ENCODE measurements at places on chromosomes 1 and 21. TPM values are rescaled to one million over a fixed set of nuclear protein-coding genes. Genes with fewer than 3 reads are reported as not detected.

Gene CYP4A11
- polyA plus RNA-seq = 0.05 TPM

Gene VWA5B1
- 0.05 TPM for polyA plus RNA-seq

Gene HLX
- polyA plus RNA-seq = 6.5 TPM

Gene FCMR
- 59.0 TPM for polyA plus RNA-seq

DNA sequence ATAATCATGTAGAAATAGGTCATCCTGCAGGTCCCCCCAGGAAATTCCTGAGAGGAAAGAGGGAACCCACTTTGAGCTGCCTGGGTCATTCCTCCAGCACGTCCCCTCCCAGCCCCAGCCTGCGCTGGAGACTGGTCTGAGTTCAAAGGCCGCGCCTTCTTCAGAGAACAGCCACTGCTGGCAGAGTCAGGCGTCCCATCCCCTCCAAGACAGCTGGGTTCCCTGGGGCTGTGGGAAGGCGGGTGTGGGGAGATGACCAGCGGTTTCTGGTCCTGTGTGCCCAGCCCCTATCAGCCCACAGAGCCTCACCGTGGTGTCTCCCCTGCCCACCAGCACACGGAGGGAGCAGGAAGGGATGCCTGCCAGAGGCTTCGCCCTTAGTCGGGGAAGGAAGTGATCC, 18.0 kb upstream of the TRAPPC10 start:
- peaks cover 2% of the 10 kb centered on the region for H3K27me3 ChIP-seq
- no peaks in the 10 kb centered on the region for H3K4me1 ChIP-seq
- H3K36me3 ChIP-seq = no peaks in the 10 kb centered on the region
- H3K4me3 ChIP-seq = no peak overlapping the region
- DNase-seq = no peak

- peaks cover 10% of the 10 kb centered on the region for H3K27me3 ChIP-seq
- H3K27ac ChIP-seq = no peak overlapping the region
- no peak overlapping the region for H3K4me3 ChIP-seq
- peaks cover 48% of the 10 kb centered on the region for H3K4me1 ChIP-seq
- no peak for DNase-seq
Observed at GRCh38 chr1:158185770-158186169, 5.1 kb downstream of the CD1D start.

GRCh38 chr1:93694819-93695218, 13.2 kb upstream of the BCAR3 start:
- no peak for DNase-seq
- no peak overlapping the region for H3K27ac ChIP-seq
- no peak overlapping the region for H3K4me3 ChIP-seq

GRCh38 chr1:229271448-229272159, 693 bp downstream of the RAB4A start:
- no peak for DNase-seq
- H3K4me1 ChIP-seq = peaks cover 16% of the 10 kb centered on the region
- H3K4me3 ChIP-seq = peak overlapping the region; percentile 96
- no peaks in the 10 kb centered on the region for H3K27me3 ChIP-seq
- H3K36me3 ChIP-seq = no peaks in the 10 kb centered on the region

DNA sequence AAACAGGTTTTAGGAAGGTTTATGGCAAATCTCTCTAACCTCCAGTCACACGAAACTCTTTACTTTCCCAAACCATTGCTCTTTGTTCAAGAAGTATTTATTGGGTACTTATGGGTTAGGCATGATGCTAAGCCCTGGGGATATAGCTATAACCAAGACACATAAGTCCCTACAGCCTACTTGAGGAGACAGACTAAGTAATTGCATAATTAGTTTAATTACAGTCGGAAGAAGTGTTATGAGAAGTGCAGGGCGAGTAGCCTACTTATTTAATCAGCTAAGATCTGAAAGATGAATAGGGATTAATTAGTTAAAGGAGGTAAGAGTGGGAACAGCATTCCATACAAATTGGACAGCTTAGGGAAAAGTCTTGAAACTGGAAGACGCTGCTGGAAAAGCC, 13.2 kb upstream of the NASP start:
- H3K27ac ChIP-seq = no peak overlapping the region
- peaks cover 46% of the 10 kb centered on the region for H3K36me3 ChIP-seq
- no peaks in the 10 kb centered on the region for H3K4me1 ChIP-seq
- DNase-seq = no peak
- H3K27me3 ChIP-seq = no peaks in the 10 kb centered on the region

DNA sequence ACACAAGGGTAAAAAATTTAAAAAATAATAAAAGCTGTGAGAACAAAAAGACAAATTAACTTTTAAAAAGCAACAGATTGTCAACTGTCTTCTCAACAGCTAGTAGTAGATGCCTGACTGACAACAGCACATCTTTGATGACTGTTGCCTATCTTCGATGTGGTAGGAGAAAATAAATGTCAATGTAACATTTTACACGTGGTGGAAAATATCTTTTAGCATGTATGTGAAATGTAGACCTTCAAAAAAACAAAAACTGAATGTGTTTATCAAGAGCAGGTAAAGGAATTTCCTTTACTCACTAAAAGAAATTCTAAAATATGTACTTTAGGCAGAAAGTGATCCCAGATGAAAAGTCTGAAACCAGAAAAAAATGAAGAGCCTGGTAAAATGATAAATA, 42.9 kb downstream of the CD53 start:
- H3K27ac ChIP-seq = no peak overlapping the region
- peaks cover 2% of the 10 kb centered on the region for H3K4me1 ChIP-seq
- no peaks in the 10 kb centered on the region for H3K27me3 ChIP-seq
- no peak overlapping the region for H3K4me3 ChIP-seq

DNA sequence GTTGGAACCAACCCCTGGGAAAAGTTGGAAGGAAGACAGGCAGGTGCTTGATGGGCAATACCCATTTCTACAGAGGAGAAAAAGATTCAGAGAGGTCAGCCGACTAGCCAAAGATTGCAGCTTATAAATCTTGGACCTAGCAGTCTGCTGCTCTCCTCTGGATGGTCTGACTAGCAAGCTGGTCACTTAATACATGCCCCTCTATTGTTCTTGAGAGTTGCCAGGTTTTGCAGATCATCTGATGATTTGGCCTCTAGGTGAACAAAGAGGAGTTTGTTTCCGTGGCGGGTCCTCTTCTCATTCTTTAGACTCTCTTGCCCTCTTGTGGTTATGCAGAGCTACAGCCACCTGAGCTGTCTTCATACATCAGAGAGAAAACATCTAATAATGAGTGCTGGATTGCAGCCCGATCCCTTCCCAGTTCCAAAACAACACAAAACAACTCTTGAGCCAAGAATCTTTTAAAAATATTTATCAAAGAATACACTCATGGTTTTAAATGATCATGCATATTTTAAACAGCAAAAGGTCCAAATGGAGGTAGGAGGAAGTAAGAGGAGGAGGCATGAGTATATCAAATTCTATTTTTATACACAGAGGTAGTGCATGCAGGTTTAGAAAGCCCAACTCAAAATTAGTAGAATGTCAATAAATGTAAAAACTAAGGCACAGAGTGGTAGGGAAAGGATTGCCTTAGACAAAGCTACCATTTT, 115.7 kb downstream of the SLC30A10 start:
- no peak for DNase-seq
- H3K27me3 ChIP-seq = no peaks in the 10 kb centered on the region
- H3K36me3 ChIP-seq = no peaks in the 10 kb centered on the region
- no peak overlapping the region for H3K27ac ChIP-seq

- H3K36me3 ChIP-seq = peaks cover 18% of the 10 kb centered on the region
- H3K27ac ChIP-seq = no peak overlapping the region
- H3K4me3 ChIP-seq = no peak overlapping the region
- H3K4me1 ChIP-seq = no peaks in the 10 kb centered on the region
- no peak for DNase-seq
Observed at GRCh38 chr1:24435782-24436365, 20.3 kb downstream of the NIPAL3 start.

GRCh38 chr1:94110946-94111740, 9.8 kb downstream of the ABCA4 start:
- no peak overlapping the region for H3K4me3 ChIP-seq
- no peaks in the 10 kb centered on the region for H3K36me3 ChIP-seq
- no peaks in the 10 kb centered on the region for H3K4me1 ChIP-seq
- H3K27ac ChIP-seq = no peak overlapping the region
